ENCODE measurements at places on chromosomes 16 and 17. TPM values are rescaled to one million over a fixed set of nuclear protein-coding genes. Genes with fewer than 3 reads are reported as not detected.

The PIP4K2B gene
- total RNA-seq: 38.0 TPM

The PRAC1 gene
- total RNA-seq: not detected

The CCL14 gene
- total RNA-seq: 7.1 TPM

The PERCC1 gene
- total RNA-seq: not detected

The CLEC18C gene
- 0.19 TPM for total RNA-seq

Measured in endothelial cell of coronary artery (primary cell).